ENCODE measurements at places on chromosomes 4 and X.
A peak's percentile ranks its signal among the peaks of the same experiment; 100 is the strongest.

DNA sequence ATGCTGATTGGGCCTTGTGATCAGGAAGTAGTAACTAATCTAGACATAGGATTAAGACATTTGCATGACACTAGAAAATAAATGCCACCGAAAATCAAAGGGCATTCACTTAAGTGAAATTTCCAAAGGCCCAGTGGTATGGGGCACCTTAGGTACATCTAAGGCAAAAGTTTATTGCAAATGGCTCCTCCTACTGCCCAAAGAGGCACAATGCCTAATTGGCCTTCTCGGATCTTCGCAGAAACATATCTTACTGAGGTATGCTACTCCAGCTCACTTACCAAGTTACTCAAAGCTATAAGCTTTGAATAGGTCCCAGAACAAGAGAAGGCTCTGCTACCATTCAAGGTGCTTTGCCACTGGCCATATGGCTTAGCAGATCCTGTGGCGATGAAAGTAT lies 174.8 kb upstream of the CXCL13 start:
- no peak for DNase-seq

DNA sequence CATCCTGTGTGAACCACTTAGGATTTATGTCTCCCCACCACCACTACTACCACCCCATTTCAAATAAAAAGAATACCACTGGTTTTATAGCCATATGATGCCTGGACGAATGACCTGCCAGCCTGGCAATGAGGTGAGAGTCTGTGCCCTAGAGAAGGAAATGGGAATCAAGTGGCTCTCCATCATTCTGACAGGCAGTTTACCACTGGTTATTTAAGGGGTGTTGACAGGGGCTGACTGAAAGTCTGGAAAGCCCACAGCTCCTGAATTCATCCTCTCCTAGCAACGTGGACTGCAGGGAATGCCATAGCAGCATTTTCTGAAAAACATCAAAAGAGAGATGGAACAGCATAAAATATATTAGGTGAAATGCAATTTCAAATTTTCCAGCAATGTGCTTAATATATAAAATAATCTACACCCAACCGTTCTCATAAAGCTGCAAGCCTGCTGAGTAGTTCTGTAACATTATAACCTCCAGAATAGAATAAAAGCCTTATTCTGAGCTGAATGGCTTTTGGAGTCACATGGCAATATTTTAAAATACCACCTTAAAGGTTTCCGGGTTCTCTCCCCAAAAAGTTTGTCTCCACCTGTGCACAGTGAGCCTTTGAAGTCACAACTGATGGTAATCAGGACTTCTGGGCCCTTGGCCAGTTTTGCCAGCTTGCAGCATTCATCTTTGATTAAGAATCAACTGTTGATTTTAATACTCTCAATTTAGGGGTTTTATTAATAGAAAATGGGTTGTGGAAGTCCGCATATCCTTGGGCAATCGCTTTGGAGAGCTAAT lies 121.5 kb downstream of the DCTD start:
- no peak for DNase-seq

- no peak for DNase-seq
These were observed 47.0 kb downstream of the SPRY1 start for GRCh38 chr4:123443401-123444289.

- peak; percentile 67 for DNase-seq
These were observed 74.2 kb downstream of the LIMCH1 start for GRCh38 chr4:41611881-41612871.

DNA sequence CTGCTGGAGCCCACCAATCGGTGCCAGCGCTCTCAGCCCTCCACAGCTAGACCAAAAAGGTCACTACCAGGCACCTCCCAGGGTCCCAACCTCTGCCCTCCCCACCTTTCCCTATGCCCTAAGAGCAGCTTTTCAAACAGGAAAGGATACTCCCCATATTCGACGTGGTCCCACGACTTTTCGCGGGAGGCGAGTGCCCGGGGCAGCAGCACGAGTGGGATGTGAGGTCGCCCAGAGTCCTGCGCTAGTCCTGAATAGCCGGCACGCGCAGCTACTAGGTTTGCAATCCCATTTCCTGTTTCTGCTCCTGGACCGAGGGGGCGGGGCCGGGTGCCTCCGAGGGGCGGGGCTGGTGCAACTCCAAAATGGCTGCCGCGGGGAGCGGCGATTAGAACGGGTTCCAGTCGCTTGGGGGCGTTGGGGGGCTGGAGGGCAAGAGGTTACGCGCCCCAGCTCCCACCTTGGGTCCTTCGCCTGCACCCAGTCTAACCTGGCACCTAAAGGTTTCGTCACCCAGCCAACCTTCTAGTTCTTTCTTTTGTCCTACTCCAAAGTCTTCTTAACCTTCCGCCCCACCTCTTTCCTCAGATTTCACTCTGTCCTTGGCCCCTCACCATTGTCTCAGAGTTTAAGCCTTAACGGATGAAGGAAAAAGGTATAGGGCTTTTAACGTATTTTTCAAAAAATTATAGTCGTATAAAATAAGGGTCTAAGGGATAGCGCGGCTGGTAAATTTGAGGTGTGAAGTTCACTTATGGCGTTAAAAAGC lies 85.0 kb upstream of the TENT5D start:
- no peak for DNase-seq

- no peak for DNase-seq
These were observed 310.8 kb downstream of the AFF2 start for GRCh38 chrX:148811236-148811635.
